ENCODE measurements at places on chromosomes 3 and 15.

- DNase-seq: no peak
Measured at GRCh38 chr3:73029321-73029796, 32.1 kb upstream of the EBLN2 start.

DNA sequence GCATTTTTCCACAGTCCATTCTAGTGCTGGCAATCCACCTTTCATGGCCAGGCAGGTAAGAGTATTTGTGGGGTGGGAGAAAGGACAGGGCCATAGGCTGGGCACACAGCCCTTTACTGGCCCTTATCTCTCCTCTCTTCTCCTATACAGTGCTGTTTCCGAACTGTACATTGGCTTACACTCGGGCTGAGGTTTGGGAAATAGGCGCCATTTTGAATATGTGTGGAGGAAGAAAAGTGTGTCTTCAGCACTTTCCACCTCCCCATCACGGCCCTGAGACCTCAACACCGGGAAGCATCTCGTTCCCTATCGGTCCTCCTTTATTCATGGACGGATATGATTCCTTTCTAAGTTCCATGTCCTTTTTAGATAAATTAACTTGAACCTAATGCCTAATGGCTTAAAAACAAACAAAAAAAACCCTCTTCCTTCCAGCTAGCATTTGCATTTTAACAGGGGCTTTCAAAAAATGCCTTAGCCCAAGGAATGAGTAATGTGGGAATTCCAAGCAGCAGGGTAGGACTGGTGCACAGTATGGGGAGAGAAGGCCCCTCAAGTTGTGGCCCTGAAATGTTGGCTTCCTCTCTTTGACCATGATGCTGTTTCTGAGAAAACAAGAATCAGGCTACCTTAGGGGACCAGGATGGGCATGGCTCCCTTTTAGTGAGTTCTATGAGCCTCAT is 24.5 kb downstream of the CD86 start:
- DNase-seq: no peak

DNA sequence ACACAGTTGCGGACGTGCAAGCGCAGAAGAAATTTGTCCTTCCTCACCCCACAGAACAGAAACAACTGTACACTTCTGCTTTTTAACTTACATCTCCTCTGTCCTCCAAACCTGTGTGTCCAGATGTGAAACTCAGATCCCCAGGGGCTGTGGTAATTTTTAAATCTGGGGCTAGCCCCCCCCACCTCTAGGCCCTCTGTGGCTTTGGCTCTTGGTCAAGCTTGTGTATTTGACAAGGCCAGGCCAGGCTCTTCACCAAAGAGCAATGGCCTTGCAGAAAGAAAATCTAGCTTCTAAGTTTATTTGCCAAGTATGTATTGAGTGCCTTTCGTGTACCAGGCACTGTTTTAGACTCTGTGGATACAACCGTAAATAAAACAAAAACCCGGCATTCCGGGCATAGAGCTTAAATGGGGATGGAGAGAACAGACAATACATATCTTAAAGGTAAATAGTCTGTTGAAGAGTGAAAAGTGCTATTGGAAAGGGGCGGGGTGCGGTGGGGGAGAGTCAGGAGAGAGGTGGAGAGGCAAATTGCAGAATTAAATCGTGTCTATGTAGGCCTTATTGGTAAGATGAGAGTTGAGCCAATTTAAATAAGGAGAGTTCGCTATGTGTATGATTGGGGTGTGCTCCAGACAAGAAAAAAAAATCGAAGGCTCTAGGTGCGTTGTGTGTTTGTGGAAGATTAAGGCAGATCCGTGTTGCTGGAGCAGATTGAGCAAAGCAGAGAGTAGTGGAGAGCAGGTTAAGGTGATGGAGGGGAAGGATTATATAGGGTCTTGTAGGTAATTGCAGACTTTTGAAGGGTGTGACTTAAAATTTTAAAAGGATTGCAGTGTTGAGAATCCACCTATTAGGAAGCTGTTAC is 781 bp upstream of the DPH6 start:
- DNase-seq: no peak

- peak; percentile 34 for DNase-seq
Measured at GRCh38 chr3:46380471-46381221, 9.9 kb downstream of the CCR5 start.

DNA sequence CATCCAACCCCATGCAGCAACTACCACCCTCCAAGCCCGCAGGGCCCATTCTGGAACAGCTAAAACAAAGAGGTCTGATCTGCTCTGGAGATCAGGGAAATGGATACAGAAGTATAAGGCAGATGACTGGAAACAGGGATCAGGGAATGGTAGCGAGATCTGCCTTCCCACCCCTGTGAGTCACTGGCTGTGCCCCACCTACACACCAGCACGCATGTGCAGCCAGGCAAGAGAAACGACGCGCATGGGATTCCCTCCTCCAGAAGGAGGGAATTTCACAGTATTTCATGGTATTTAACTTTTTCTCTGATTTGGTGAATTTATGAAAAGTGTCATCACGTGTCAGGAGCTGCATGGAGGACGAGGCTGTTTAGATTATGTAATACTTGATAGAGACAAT is 116.7 kb downstream of the ARRDC4 start:
- no peak for DNase-seq

DNA sequence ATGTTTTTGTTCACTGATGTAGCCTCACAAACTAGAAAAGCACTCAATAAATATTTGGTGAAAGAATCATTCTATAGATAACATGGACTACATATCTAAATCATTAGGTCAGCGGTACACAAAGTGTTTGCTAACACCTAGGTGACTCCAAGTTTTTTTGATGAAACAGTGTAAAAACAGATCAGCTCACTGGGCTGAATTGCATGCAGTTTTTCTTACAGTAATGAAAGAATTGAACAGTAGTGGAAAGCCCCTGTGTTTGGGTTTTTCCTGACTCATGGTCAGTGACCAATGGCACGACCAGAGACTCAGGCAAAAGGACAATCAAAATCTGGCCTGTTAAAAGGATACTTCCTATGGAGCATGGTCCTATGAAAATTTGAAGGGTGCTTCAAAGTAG is 384.3 kb upstream of the EPHA6 start:
- DNase-seq: no peak

GRCh38 chr3:167749728-167750127 is 14.2 kb downstream of the SERPINI1 start:
- DNase-seq: no peak

- no peak for DNase-seq
Measured at GRCh38 chr15:39914977-39915376, 5.1 kb downstream of the GPR176 start.

GRCh38 chr15:85424154-85424553 is 43.8 kb downstream of the AKAP13 start:
- DNase-seq: no peak

GRCh38 chr3:113802795-113803455 is 35.7 kb upstream of the GRAMD1C start:
- DNase-seq: no peak

DNA sequence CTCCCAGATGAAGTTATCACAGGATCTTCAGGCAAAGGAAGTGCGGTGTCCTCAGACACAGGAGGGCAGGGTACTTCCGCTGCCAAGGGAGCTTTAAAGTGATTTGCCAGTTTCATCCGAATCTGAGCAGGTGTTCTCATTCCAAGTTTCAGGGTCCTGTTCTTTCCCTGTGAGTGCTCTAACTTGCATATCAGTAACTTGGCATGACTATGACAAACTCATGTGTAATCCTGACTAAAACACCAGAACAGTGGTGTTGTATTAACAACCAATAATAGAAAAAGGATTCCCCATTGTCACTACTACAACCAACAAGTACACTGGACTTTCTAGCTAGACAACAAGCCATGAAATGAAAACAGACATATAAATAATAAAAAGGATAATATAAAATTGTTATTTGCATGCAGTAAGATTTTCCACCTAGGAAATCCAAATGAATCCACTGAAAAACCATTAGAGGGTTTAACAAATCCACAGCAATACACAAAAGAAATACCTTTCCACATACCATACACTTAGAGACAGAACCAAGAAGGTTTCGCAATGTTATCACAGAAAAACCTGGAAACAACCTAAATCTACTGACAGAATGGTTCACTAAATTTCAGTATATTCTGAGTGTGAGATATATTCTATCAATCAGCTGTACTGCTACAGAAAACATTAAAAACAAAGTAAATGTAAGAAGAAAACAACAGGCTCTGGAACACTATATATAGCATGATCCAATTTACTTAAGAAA is 40.9 kb upstream of the RPL35A start:
- no peak for DNase-seq

- DNase-seq: no peak
Measured at GRCh38 chr15:66070220-66070934, 183.2 kb downstream of the MEGF11 start.

- DNase-seq: no peak
Measured at GRCh38 chr15:27967541-27967940, 131.6 kb downstream of the OCA2 start.

DNA sequence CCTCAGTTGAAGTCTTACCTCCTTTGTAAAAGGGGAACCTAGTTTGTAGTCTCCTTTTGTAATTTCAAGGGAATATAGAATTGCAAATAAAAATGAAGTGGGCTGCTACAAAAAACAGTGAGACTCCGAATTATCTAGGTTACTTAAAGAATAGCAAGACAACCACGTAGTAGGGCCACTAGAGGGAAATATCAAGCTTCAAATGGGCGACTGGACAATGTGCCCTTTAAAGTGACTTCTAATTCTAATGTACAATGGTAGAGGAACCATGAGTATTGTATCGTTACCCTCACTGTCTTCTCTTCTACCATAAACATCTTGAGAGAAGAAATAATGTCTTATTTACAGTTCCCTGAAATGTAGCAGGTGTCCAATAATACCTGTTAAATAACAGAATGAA is 56.3 kb downstream of the TP63 start:
- DNase-seq: no peak
